ENCODE measurements at places on chromosomes 3 and 15.
A peak's percentile ranks its signal among the peaks of the same experiment; 100 is the strongest.

GRCh38 chr15:85723960-85724945 is 70.5 kb downstream of the KLHL25 start:
- H3K27ac ChIP-seq: no peak overlapping the region
- H3K4me1 ChIP-seq: no peaks in the 10 kb centered on the region
- no peaks in the 10 kb centered on the region for H3K36me3 ChIP-seq
- no peak for DNase-seq
- no peak overlapping the region for H3K4me3 ChIP-seq
- no peaks in the 10 kb centered on the region for H3K27me3 ChIP-seq

DNA sequence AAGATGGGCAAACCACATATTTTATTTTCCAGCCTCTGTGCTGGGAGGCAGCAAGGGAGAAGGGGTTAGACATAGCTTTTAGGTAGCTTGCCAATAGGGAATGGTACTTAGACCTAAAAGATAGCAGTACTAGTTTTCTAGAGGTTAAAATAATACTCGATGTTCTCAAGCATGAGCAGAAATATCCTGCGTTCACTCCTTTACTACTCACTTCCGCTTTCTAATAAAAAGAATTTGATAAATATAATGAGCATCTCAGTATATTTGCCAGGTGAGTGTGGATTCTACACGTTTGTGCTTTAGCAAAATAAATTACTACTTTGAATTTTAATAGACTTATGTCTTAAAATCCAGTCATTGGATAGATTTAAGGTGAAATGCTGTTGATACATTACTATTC is 39.4 kb upstream of the CD47 start:
- peaks cover 24% of the 10 kb centered on the region for H3K4me1 ChIP-seq
- no peak for DNase-seq
- H3K27ac ChIP-seq: no peak overlapping the region
- H3K4me3 ChIP-seq: no peak overlapping the region
- H3K27me3 ChIP-seq: no peaks in the 10 kb centered on the region
- H3K36me3 ChIP-seq: no peaks in the 10 kb centered on the region

DNA sequence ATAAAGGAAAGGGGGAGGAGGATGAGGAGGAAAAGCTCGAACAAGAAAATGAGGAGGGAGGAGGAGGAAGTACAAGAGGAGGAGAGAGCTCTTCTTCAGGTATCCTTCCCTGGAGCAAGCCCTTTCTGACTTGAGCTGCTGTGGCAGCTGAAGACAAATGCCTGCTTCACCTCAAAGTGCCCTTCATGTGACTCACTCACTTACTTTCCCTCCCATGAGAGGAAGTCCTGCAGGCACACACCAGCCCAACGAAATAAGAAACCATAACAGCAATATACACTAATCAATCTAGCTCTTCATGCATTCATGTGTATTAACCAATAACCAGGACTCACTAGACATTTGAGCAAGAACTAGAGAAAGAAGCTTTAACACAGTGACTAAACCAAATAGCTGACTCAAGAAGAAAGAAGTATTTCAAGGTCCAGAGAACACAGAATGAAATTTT is 251.9 kb downstream of the IGSF11 start:
- H3K36me3 ChIP-seq: no peaks in the 10 kb centered on the region
- H3K27me3 ChIP-seq: no peaks in the 10 kb centered on the region
- no peak for DNase-seq
- no peak overlapping the region for H3K4me3 ChIP-seq
- no peaks in the 10 kb centered on the region for H3K4me1 ChIP-seq
- no peak overlapping the region for H3K27ac ChIP-seq

- H3K27ac ChIP-seq: no peak overlapping the region
- no peaks in the 10 kb centered on the region for H3K27me3 ChIP-seq
- H3K4me1 ChIP-seq: peaks cover 16% of the 10 kb centered on the region
- no peaks in the 10 kb centered on the region for H3K36me3 ChIP-seq
- H3K4me3 ChIP-seq: no peak overlapping the region
Observed at GRCh38 chr3:177824190-177824786, 627.0 kb upstream of the TBL1XR1 start.

- no peaks in the 10 kb centered on the region for H3K4me1 ChIP-seq
- no peaks in the 10 kb centered on the region for H3K36me3 ChIP-seq
- no peak overlapping the region for H3K4me3 ChIP-seq
- no peaks in the 10 kb centered on the region for H3K27me3 ChIP-seq
Observed at GRCh38 chr15:98610991-98611390, 37.3 kb upstream of the IGF1R start.

GRCh38 chr15:69669446-69669845 is 216.8 kb downstream of the RPLP1 start:
- no peaks in the 10 kb centered on the region for H3K36me3 ChIP-seq
- peaks cover 10% of the 10 kb centered on the region for H3K4me1 ChIP-seq
- no peak overlapping the region for H3K27ac ChIP-seq
- DNase-seq: no peak

DNA sequence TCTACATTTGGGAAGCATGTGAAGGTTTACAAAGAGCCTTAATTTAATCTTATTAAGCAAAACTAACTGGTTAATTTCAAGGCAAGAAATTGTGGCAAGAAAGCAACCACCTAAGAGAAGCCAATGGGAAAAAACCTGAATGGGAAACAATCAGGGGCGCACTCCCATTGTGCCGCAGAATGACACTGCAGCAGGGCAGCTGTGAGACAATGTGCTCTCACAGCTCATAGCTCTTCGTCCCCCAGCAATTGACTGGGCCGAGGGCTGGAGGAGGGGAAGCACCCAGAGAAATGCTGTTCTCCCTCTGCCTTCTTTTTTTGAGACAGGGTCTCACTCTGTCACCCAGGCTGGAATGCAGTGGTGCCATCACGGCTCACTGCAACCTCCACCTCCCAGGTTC is 93.3 kb upstream of the RAD18 start:
- no peak overlapping the region for H3K4me3 ChIP-seq
- H3K4me1 ChIP-seq: peaks cover 16% of the 10 kb centered on the region
- peak; percentile 74 for DNase-seq
- no peaks in the 10 kb centered on the region for H3K27me3 ChIP-seq

DNA sequence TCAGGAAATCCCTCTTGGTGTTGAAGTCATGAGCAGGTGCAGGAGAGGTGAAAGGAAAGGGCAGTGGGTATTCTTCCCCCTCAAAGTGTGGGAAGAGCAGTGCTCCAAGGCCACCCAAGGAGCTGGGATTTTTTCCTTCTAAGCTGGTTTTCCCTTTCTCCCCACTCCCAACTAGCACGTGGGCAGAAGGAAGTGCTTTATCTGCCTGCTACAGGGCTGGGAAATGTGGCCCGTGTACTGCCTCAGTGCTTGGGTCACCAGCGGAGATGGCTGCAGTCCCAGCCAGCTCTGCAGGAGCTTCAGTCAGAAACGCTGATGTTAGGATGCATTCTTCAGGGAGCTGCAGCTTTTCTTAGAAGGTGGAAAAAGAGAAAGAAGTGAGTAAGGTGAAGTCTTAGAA is 99.2 kb downstream of the CACNA1D start:
- no peak overlapping the region for H3K27ac ChIP-seq
- H3K4me3 ChIP-seq: no peak overlapping the region
- DNase-seq: no peak
- H3K27me3 ChIP-seq: no peaks in the 10 kb centered on the region
- no peaks in the 10 kb centered on the region for H3K36me3 ChIP-seq
- H3K4me1 ChIP-seq: no peaks in the 10 kb centered on the region

- H3K27me3 ChIP-seq: peaks cover under 1% of the 10 kb centered on the region
- DNase-seq: no peak
- no peak overlapping the region for H3K4me3 ChIP-seq
- no peaks in the 10 kb centered on the region for H3K4me1 ChIP-seq
Observed at GRCh38 chr3:53223541-53223966, 32.3 kb downstream of the TKT start.

DNA sequence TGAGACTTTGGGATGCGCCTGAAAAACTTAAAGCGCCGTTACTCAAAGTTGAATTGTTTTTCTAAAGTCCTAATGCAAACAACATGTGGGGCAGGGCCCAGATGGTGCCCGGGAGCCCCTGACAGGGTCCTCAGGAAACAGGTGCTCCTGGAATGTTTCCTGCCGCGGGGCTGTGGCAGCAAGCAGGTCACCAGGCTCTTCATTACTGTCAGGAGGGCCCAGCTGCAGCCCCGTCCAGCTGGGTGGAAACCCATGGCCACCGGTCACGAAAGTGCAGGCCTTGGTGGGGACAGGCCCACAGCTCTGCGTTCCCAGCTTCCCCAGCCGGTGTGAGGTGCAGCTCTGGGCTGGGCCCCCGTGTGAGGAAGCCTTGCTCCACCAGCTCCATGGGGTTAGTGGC is 63.9 kb upstream of the GATA2 start:
- H3K4me1 ChIP-seq: no peaks in the 10 kb centered on the region
- no peak overlapping the region for H3K27ac ChIP-seq
- no peak for DNase-seq
- no peak overlapping the region for H3K4me3 ChIP-seq
- H3K36me3 ChIP-seq: no peaks in the 10 kb centered on the region
- H3K27me3 ChIP-seq: peaks cover 30% of the 10 kb centered on the region

GRCh38 chr15:59396211-59396610 is 23.5 kb upstream of the MYO1E start:
- H3K4me3 ChIP-seq: no peak overlapping the region
- no peak overlapping the region for H3K27ac ChIP-seq
- no peaks in the 10 kb centered on the region for H3K27me3 ChIP-seq

- H3K4me3 ChIP-seq: no peak overlapping the region
- H3K36me3 ChIP-seq: no peaks in the 10 kb centered on the region
- DNase-seq: no peak
Observed at GRCh38 chr3:13404626-13405452, 15.3 kb downstream of the NUP210 start.

- H3K4me3 ChIP-seq: no peak overlapping the region
- H3K36me3 ChIP-seq: no peaks in the 10 kb centered on the region
- H3K4me1 ChIP-seq: peaks cover 12% of the 10 kb centered on the region
- H3K27ac ChIP-seq: no peak overlapping the region
- DNase-seq: no peak
Observed at GRCh38 chr3:156443079-156443478, 111.8 kb downstream of the SSR3 start.

GRCh38 chr15:50140098-50140497 is 21.1 kb upstream of the ATP8B4 start:
- H3K4me1 ChIP-seq: no peaks in the 10 kb centered on the region
- no peak overlapping the region for H3K27ac ChIP-seq
- H3K36me3 ChIP-seq: no peaks in the 10 kb centered on the region
- H3K27me3 ChIP-seq: no peaks in the 10 kb centered on the region
- DNase-seq: no peak
- H3K4me3 ChIP-seq: no peak overlapping the region

DNA sequence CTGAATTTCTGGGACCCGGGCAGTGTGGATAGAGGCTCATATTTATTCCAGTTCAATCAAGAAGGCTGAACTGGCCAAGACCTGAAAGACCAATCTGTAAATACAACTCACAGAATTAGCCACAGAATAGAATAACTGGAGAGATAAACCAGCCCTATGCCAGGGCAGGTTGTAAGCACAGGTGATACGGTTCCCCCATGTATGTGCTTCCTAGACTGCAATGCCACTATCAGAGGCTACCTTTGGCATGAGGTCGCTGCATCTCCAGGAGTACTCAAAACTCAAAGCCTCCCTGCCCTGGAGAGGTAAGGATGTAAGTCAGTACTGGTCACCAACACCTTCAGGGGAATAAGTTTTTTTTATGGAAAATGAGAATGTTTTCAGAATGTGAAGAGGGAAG is 235.5 kb downstream of the NR1D2 start:
- no peak for DNase-seq
- H3K27ac ChIP-seq: no peak overlapping the region
- no peaks in the 10 kb centered on the region for H3K36me3 ChIP-seq
- no peaks in the 10 kb centered on the region for H3K4me1 ChIP-seq
- H3K27me3 ChIP-seq: no peaks in the 10 kb centered on the region

DNA sequence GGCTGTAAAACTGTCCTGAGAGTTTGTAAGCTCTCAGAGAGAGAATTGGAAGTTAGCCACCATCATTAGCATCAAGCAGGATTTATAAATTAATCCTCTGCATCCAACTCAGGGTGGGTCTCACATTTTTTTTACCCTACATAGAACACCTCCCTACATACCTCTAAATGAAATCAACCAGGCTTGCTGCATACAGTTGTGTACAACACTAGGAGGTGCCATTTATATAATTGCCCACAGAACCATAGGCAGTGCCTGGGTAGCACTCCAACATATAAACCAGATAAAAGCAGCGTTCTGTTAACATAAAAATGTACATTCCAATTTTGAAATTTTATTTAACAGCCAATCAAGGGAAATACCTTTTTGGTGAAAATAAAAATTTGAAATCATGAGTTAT is 48.2 kb upstream of the SELENOK start:
- H3K27ac ChIP-seq: no peak overlapping the region
- H3K36me3 ChIP-seq: no peaks in the 10 kb centered on the region
- no peaks in the 10 kb centered on the region for H3K27me3 ChIP-seq
- DNase-seq: no peak
- no peak overlapping the region for H3K4me3 ChIP-seq
- H3K4me1 ChIP-seq: no peaks in the 10 kb centered on the region

DNA sequence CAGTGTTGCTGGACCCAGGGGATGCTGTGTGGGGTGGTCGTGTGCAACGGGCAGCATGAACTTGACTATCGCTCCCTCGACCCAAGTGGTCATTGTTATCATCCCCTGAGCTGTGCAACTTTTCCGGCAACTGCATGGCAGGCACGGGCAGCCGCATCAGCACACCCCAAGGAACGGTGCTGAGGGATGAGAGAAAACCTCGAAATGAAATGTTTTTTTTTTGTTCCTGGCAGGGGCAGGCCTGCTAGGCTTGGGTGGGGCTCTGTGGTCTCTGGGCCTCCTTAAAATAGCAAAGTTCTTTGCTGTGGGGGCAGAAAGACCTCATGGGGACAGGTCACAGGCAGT is 51.4 kb downstream of the CORO2B start:
- no peaks in the 10 kb centered on the region for H3K27me3 ChIP-seq
- H3K4me3 ChIP-seq: no peak overlapping the region
- DNase-seq: no peak

GRCh38 chr3:105618556-105618955 is 250.3 kb downstream of the CBLB start:
- no peaks in the 10 kb centered on the region for H3K36me3 ChIP-seq
- no peak for DNase-seq
- no peaks in the 10 kb centered on the region for H3K27me3 ChIP-seq

GRCh38 chr3:56796202-56796601 is 5.5 kb downstream of the ARHGEF3 start:
- no peak for DNase-seq
- no peak overlapping the region for H3K4me3 ChIP-seq
- no peaks in the 10 kb centered on the region for H3K4me1 ChIP-seq
- peaks cover 15% of the 10 kb centered on the region for H3K27me3 ChIP-seq
- H3K36me3 ChIP-seq: no peaks in the 10 kb centered on the region
- no peak overlapping the region for H3K27ac ChIP-seq

All from neural progenitor cell (in vitro differentiated cells).